Activated CD8-positive, alpha-beta memory T cell treated with anti-CD3 and anti-CD28 coated beads for 4 hours (primary cell): ENCODE measurements at places on chromosomes 7 and 10.

DNA sequence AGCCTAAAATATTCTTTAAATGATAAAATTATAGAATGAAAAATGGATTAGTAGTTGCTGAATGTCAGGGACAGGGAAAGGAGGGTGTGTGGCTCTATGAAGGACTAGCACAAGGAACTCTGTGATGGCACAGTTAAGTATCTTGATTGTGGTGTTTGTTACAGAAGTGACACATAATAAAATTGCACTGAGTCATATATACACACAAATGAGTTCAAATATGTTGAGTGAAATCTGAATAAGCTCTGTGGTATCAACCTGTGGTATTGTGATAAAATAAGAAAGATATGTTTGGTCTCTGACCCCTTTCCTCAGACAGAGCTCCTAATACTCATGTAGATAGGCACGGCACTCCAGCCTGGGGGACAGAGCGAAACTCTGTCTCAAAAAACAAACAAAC, 181.5 kb upstream of the TRIM24 start:
- no peak for DNase-seq

GRCh38 chr7:1457949-1458682, 1.2 kb downstream of the MICALL2 start:
- DNase-seq = no peak

DNA sequence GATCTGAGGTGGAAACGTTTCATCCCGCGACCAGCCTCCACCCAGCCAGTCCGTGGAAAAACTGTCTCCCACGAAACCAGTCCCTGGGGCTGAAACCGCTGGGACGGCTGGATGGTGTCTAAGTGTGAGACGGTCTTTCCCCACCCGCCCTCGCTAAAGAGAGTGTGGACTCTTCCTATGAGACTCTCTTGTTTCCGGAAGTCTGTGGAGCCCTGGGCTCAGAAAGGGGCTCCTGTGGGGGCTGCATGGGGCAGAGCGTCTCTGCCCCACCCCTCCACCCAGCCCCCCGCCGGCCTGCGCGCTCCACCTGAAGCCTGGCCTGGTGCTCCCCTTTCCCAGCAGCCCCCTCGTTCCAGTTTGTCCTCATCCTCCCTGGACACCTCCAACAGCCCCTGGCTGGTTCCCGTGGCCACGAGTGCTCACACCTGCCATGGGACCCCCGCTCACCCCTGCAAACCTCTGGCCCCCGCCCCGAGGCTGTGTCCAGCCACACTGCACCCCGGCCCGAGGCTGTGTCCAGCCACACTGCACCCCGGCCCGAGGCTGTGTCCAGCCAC, 28.7 kb downstream of the CFAP46 start:
- DNase-seq = no peak

DNA sequence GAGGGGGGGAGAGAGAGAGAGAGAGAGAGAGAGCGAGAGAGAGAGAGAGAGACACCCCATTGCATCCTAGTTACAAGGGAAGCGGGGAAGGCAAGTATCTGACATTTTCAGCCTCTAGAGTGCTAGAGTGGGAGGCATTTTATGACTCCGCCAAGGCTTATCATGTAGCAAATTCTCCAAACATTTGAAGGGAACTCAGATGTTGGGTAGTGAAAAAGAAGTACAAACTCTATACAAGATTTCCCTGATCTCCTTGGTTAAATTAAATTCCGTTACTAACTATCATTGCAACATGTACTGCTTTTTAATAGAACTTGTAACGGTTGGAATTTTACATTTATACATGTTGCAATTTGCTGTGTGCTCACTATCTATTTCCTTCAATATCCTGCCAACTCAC, 83.4 kb upstream of the FAM3C start:
- DNase-seq = no peak

DNA sequence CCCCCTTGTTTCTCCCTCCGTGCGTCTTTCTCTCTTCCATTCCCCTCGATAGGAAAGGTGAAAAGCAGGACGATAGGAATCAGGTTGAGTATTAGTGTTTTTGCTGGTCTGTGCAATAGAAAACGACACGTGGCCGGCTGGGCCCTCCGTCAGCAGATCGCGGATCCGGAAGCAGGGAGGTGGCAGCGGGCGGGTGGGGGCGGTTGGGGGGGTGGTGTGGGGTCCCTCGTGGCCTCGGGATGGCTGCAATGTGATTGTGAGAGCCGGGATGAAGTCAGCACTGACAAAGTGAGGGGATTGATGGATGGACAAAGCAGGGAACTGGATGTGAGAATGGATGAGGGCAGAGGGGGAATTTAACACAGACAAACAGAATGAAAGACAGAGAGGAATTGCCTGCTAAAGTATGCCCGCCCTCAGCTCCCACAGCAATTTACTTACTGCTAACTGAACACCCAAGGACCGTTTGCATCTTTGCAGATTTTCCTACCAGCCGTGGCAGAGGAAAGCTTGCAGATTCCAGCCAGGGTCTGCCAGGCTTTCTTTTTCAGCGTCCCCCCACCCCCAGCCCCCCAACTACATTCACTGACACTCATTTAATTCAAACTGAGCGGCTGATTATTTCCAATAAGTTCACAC, 280.9 kb downstream of the LRMDA start:
- DNase-seq = no peak

- DNase-seq = no peak
Observed at GRCh38 chr10:42984761-42985325, 92.0 kb upstream of the RET start.

- no peak for DNase-seq
Observed at GRCh38 chr10:63910806-63911205, 389.6 kb downstream of the REEP3 start.

DNA sequence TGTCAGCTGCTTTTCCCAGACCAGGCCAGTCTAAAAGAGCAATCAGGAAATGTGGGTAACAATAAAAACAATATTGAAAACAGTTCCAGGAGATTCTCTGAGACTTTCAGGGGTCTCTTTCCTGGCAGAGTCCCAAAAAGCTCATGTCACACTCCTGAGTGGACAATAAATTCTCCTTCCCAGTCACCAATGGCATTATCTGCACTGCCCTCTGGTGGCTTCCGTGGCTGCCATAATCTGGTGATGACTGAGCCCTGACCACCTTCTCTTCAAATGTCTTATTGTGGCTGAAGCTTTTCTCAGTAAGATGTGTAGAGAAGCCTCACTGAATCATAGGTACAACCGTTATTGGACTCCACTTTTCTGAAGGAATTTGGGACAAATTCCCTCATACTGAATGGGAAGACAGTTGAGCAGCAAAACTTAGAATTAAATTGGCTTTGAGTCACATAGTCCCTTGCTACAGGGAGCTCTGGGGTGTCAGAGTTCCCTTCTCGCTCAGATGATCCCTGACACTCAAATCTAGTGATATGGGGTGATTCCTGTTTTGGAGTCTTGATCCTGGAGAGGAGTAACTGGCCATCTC, 24.4 kb upstream of the ASAH2 start:
- no peak for DNase-seq

DNA sequence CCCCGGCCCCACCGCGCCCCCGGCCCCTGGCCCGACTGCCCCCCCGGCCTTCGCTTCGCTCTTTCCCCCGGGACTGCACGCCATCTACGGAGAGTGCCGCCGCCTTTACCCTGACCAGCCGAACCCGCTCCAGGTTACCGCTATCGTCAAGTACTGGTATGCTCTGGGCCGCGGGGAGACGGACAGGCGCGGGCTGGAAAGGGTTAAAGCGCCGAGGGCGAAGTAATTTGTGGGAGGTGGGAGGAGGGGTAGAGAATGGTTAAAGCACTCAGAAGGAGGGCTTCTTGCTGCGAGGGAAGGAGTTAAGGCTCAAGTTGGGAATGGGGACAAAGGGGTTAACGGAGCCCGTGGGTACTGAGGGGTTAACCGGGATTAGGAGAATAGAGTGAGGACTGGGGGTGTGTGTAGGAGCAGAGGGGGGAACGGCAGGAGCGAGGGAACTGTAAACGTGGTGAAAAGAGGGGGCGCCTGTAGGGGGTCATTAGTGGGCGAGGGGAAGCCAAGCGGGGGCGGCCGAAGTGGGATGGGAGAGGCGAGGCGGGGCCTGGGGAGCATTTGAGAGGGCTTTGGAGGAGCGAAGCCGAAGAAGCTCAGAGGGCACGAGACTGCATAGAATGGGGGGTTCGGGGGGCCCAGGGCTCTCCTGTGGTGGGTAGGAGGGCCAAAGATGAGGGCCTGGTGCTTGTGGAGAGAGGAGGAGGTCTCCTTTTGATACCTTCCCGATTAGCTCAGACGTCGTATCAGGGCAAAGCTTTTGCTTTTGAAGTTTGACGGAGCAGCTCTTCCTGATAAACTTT, 605 bp downstream of the SUFU start:
- DNase-seq = peak; percentile 3

DNA sequence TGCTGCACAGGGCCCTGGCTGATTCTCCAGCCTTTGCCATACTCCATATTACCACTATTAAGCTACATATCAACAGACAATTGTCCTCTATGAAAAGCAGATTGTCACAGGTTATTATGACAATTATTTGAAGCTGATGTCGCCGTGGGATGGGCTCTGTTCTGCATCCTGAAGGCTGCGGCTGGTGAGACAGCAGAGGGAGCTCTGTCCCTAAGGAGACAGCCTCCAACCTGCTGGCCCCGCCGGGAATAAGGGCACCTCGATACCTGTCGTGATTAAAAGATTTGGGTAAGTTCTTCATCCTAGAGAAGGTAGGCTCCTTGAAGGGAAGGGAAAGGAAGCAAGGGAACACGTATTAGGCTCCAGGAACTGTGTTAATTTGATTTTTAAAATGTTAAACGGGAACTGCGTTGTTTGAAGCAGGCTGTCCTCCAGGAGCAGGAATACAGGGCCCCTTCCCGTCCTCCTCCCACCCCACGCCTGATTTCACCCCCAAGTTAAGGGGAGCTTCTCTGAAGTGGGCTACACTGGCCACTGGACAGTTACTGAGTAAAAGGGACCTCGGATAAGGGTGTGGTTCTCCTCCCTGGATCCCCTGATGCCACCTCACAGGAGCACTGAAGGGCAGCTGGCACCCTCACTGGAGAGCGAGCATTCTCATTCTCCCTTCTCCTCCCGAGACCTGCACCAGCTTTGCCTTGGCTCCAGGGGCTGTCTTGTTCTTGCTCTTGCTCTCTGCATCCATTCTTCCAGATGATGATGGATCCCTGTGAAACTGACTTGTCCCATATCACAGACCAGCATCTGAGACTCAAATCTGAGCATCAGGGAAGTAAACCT, 11.8 kb upstream of the TIAL1 start:
- no peak for DNase-seq

DNA sequence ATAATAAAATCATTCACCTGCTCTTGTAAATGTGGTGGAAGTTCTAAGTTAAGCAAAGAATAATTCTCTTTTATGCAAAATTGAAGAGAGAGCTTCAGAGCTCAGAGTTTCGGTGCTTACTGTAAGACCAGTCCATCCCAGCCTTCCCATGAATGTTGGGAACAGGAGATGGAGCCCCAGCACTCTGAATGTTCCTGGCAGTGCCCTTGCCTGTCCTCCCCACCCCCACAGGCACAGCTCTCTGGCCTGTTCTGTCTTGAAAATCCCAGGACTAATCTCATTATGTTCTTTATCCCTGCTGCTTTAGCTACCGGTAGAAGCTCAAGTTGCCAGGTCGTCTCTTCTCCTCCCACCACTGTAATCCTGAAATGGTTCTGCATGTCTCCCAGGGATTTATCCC, 29.1 kb upstream of the LHFPL3 start:
- no peak for DNase-seq

- DNase-seq = no peak
Observed at GRCh38 chr7:7919449-7919945, 49.1 kb upstream of the GLCCI1 start.

- DNase-seq = no peak
Observed at GRCh38 chr10:48249004-48249762, 25.3 kb downstream of the FRMPD2 start.

- no peak for DNase-seq
Observed at GRCh38 chr10:118405928-118406327, 63.8 kb upstream of the FAM204A start.

- DNase-seq = no peak
Observed at GRCh38 chr7:4883033-4883371, 514 bp downstream of the RADIL start.

- no peak for DNase-seq
Observed at GRCh38 chr10:34370126-34370525, 445.0 kb downstream of the PARD3 start.

GRCh38 chr7:5413449-5413786, 10.2 kb downstream of the TNRC18 start:
- DNase-seq = no peak

- no peak for DNase-seq
Observed at GRCh38 chr7:70056363-70056762, 458.1 kb downstream of the AUTS2 start.

GRCh38 chr7:104206841-104207240, 972 bp downstream of the ORC5 start:
- no peak for DNase-seq

DNA sequence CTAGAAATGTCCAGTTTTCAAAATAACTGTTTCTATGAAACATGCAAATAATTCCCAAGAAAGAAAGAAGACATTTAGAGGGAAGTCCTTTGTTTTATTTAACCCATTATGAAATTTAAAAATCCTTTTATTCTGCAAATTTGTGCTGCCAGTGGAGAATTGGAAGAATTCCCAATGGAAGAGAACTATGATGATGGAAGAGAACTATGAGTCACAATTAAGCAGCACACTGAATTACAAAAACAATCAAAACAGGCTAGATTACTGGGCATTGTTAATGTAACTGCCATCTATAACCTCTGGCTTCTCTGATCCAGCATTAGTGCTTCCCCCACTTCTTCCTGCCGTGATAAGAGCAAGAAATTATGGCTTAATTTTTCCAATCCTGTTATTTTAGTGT, 126.2 kb upstream of the FEZF1 start:
- DNase-seq = no peak

- no peak for DNase-seq
Observed at GRCh38 chr7:148670807-148671206, 27.9 kb upstream of the CUL1 start.

DNA sequence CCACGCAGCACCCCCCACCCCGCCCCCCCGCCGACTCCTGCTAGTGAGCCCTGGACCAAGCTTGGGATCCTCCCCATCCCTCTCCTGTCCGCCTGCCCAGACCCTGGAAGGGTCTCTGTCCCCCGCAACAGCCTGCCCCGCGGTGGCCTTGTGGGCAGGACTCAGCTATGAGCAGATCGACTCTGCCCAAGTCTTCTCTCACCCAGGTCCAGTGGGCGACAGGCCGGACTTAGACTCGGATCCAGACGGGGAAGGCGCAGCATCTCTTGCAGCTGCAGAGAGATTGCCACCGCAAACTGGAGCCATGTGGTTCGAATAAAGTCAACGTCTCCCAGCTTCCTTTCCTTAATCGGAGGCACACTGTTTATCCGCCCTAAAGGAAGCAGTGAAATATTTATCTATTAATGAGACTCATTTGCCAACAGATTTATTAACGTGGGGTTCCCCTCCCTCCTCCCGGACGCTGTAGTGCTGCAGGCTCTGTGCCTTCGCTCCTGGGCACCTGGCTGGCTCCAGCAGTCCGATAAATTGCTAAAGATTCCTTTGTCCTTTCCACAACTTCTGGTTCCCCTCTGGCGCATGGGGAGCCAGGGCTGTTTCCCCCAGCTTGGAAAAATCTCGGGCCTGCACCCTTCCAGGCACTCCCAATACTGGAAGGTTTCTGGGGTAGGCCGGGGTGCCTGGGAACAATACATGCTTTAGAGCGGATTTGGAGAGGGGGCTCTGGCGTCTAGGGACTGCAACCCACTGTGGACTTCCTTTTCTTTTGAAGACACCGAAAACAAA, 634 bp upstream of the HOXA7 start:
- no peak for DNase-seq

GRCh38 chr7:43747328-43748105, 11.0 kb upstream of the BLVRA start:
- DNase-seq = no peak

GRCh38 chr7:76328389-76328788, 25.9 kb downstream of the HSPB1 start:
- no peak for DNase-seq
